Activated CD8-positive, alpha-beta memory T cell treated with anti-CD3 and anti-CD28 coated beads for 48 hours (primary cell): ENCODE measurements at places on chromosomes 13 and 19.

DNA sequence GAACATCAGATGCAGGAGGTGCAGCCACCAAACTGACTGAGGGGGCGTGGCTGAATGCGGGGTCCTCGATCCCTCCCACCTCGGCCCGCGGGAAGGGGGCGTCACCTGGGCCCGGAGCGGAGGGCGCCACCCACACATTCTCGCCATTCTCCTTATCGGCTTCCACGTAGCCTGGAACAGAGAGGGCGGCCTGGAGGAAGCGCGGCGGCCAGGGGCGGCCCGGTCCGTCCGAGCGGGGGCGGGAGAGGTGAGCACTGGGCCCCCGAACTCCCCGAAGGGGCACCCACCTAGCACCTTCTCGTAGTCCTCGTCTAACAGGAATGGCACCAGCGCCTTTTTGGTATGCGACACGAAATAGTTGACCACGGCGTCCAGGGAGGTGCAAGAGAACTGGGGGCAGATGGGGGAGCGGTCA, 11.8 kb downstream of the STAP2 start:
- DNase-seq: no peak

DNA sequence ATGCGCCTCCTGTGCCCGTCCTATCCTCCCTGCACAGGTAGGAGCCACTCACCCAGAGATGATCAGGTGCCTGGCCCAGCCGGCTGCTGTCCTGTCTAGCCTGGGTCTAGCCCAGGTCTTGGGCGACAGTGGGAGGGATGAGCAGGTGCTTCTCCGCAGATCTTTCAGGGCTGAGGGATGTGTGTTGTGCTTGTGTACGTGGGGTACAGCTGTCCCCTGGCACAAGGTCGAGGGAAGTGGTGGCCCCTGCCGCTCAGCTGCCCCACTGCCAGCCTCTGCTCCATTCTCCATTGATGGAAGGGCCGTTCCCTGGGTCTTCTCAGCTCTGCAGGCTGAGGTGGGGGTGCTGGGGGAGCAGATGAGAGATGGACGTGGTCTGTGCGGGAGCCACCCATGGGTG, 13.0 kb downstream of the WTIP start:
- DNase-seq: no peak

DNA sequence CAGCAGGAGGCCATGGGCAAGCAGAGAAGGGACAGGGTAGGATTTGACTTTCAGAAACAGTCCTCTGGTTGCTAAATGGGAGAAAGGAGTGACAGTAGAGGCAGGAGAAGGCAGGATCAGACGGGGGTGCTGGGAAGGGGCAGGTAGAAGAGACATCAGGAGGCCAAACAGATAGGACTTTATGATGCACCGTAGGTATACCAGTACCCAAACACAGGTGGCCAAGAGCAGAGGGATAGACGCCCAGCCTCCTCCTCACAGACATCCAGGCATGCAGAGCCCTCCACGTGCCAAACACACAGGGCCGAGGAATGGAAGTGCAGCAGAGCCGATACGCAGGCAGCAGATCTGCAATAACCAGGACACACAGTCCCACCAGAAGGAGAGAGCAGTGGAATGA, 1.3 kb upstream of the AXL start:
- DNase-seq: no peak

- no peak for DNase-seq
These were observed 473.2 kb downstream of the DCT start for GRCh38 chr13:94006296-94006695.

GRCh38 chr19:13342672-13343071, 163.6 kb downstream of the CACNA1A start:
- no peak for DNase-seq

- DNase-seq: no peak
These were observed 4.7 kb downstream of the ALOX5AP start for GRCh38 chr13:30739761-30740642.

DNA sequence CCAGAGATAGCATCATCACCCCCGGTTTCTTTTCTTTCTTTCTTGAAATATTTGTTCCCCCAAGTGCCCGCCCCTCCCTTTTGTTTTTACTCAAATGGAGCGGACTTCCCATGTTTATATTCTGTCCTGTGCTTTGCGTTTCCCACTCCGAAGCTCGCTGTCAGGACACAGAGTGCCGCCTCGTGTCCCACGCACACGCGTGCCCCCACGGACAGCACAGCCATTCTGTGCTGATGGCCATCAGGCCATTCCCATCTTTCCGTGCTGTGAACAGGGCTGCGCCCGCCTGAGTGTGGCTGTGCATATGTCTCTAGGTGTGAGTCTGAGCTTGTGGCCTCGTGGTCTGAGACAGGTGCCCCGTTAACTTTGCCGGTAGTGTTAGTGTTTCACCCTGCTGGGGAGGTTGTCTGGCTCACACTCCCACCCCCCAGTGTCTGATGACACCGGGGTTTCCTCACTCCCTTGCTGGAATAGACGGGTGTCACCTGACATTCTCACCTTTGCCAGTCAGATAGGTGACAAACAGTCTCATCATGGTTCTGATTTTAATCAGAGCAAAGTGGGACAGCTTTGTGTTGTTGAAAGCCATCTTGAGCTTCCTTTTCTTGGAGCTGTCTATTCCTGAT, 6.9 kb downstream of the PAK4 start:
- no peak for DNase-seq

- no peak for DNase-seq
These were observed 1.7 kb downstream of the PDE4A start for GRCh38 chr19:10422046-10422461.

DNA sequence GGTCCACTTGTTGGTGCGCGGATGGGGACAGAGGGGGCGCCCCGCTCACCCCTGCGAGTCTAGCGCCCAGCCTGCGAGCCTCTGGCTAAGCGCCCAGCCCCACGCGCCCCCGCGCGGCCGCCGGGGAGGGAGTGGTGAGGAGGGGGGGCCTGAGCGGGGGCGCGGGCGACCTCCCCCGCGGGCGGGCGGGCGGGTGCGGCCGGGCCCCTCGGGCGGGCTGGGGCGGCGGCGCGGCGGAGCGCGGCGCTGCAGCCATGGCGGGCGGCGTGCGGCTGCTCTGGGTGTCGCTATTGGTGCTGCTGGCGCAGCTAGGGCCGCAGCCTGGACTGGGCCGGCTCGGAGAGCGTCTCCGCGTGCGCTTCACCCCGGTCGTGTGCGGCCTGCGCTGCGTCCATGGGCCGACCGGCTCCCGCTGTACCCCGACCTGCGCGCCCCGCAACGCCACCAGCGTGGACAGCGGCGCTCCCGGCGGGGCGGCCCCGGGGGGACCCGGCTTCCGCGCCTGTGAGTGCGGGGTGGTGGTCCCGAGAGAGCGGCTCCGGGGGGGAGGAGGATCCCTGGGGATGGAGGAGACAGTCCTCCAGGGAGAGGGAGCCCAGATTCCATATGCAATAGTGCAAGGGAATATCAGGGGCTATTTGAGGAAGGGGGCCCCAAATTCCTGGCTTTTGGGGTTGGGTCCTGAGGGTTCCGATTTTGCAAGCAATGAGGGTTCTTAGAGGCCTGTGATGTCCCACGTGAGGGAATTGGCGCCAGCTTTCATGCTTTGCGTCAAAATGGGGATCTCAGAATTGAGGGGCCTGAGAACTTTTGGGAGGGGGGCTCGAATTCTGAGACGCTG, at the start of gene LTBP4:
LTBP4 (plus strand) TSS at position 236 of the 841 bp plus-strand sequence; CDS start at position 255, 19 bp downstream.
- no peak for DNase-seq

- no peak for DNase-seq
These were observed 1.4 kb downstream of the BST2 start for GRCh38 chr19:17404015-17404414.

DNA sequence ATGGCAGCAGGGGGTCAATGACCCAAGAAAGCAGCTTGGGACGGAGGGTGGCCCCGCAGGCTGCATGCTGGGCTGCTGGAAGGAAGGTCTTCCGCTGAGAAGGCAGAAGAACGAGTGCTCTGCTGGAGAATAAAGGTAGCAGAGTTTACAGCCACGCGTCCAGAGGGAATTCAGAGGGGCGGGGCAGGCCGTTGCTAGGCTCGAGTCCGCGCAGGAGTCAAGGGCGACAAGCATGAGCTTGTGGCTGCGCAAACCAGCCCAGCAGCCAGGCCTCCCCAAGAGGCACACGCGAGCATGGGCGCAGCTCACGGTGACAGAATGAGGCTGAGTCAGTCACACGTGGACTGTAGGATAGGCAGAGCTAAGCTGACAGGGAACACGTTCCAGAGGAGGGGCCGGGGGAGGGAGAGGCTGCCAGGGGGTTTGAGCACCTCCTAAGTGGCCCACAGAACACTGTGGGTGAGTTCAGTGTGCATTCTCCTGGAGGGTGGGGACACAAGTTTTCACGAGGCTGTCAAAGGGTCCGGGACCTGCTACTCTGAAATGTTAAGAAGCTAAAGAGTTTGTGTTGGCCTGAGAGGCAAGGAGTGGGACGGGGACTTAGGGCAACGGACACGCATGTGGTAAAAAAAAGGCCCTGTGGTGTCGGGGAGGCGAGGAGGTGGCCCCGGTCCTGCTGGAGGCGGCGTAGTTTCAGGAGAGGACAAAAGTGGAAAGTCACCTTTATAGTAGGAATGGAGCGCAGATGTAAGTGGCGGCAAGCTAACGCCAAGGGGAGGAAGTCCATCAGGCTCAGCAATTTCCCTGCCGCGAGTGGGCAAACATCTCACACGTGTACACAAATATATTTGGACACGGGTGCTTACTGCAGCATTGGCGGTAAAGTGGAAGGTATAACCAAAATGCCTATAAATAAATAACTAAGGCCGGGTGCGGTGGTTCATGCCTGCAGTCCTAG, 17.7 kb downstream of the RFX2 start:
- DNase-seq: no peak

DNA sequence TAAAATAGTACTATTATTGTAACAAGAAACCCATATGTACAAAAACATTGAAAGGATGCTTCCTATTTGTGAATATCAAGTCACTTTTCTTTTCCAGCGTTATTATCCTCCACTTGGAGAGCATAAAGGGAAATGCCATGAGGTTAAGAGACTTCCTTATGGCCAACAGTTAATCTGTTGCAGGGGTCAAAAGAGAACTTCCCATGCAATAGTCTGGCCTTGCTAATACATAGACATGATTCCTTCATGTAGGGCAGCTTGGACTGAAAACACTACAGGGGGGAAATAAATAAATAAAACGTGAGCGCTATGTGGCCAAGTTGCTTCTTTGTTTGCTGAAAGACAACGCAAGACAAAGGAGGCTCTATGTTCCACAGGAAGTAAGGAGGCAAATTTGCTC, 269.1 kb upstream of the EDNRB start:
- no peak for DNase-seq

DNA sequence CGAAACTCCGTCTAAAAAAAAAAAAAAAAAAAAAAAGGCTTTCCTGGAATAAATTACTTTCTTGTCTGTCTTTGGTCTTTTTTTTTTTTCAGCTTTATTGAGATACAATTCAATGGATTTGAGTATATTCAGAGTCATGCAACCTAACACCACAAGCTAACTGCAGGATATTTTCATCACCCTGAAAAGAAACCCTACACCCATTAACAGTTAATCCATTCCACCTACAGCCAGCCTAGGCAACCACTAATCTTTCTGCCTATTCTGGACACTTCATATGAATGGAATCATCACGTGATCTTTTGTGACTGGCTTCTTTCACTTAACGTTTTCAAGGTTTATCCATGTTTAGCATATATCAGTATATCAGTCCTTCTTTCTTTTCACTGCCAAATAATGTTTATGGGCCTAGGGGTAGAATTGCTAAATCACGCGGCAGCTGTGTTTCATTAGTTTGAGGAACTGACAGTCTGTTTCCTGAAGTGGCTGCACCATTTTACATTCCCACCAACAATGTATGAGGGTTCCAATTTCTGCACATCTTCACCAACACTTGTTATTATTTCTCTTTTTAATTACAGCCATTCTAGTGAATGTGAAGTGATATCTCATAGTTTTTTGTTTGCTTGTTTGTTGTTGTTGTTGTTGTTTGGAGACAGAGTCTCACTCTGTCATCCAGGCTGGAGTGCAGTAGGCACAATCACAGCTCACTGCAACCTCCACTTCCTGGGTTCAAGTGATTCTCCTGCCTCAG, 19.9 kb downstream of the LRFN3 start:
- no peak for DNase-seq

DNA sequence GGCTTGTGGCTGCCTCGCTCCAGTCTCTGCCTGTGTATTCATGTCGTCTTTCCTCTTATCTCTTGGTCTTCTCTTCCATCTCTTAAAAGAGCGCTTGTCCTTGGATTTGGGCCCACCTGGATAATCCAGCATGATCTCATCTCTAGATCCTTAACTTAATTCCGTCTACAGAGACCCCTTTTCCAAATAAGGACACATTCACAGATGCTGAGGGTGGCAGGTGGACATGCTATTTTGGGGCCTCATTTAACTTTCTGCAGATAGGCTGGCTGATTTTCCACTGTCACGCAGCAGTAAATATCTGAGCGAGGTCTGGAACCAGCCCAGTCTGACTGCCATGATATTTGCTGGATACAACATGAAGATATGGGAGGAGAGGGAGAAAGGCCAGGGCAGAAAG, 41.5 kb upstream of the TSHZ3 start:
- DNase-seq: no peak

GRCh38 chr19:53246498-53246897, 8.2 kb downstream of the ZNF677 start:
- no peak for DNase-seq

DNA sequence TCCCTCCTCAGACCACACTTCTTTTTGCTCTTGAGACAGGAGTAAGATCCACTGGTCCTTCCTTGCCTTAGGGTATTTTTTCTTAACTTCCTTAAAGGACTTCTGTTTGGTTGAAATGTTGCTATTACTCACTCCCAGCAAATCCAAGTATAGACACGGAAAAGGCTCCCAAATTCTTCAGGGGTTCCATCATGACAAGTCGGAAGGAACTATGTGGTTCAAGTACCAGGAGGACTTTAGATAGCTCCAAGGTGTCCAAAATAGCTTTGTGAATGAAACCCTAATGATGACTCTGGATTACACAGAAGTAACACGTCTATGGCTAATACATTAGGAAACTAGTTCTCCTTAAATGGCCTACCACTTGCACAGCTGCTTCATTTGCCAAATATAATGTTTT, 238.7 kb downstream of the KCTD12 start:
- no peak for DNase-seq

GRCh38 chr19:18683958-18684641, 620 bp downstream of the CRTC1 start:
- no peak for DNase-seq

DNA sequence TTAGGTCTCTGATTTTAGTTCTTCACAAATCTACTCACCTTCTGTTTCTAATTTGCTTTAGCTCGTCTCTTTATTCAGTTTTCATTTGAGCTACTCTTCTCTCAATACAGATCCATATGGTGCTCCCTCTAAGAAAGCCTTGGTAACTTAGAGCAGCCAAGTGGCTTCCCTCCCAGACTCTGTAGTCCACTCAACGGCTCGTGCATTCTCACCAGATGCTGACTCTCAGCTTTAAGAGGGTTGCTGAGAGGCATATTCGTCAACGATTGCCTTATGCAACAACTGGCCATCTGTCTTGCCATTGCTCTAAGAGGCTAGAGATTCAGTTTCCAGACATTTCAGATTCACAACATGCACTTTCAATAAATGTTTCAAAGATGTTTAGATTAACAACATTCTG, 785.8 kb upstream of the SLC10A2 start:
- DNase-seq: no peak

GRCh38 chr13:26406791-26407190, 150.7 kb upstream of the WASF3 start:
- DNase-seq: no peak
